ENCODE measurements at places on chromosomes 7 and 10.

DNA sequence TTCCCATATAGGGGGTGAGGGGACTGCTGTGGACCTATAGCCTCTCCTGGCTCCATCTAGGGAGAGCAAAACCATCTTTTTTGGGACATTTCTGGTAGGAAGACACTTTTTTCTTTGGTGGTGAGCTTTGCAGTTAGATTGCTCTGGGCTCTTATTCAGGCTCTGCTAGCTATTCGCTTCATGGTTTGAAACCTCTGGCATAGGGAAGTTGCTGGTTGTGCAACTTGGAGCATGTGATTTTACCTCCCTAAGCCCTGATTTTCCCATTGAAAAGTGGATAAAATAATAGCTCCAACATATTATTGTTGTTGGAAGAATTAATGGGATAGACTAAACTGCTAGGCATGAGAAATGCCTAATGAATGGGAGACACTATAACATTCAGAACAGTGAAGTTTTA, 69.6 kb downstream of the CYP26A1 start:
- no peak for DNase-seq

GRCh38 chr7:17930546-17930945, 9.7 kb downstream of the SNX13 start:
- no peak for DNase-seq

DNA sequence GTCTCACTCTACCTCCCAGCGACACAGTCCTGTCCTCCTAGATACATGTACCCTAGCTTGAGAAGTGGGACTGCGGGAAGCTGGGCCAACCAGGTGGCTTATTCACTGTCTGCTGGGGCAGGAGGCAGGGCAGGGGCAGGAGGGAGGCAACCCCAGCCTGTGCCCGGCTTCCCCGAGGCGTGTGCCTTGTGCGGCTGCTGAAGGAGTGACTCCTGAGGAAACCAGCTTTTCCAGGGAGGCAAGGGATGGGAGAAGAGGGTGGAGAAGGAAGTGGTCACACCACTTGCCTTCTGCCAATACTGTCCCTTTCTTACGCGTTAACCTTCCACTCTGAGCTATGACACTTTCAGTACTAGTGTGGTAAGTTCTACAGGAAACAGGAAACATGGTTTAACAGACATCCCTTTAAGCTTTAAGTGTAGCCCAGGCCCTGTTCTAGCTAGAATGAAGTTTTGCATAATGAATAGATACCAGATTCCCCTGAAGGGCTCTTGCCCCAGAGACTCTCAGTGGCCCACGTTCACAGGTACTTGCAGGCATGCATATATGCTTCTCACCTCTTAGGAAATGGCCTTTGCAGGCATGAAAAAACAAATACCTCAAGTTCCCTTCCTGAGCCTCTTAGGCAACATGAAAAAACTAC, 40.6 kb downstream of the SYPL1 start:
- DNase-seq, result peak; percentile 64

DNA sequence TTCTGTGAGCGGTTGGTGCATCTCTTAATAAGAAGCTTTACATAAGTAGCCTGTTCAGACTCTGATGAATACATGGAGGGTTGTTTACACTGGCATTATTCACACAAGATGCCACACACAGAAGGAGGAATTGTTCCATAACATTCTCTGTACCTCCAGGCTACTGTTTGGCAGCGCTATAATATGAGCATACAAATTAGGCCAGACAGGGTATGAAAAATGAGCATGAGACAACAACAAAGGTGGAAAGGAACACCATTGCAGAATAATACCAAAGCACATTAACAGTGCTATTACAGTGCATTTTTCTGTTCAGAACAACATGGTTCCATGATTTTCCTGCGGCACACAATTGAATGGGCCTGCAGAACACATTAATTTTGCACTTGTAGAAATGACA, 417.2 kb upstream of the C7orf33 start:
- no peak for DNase-seq

DNA sequence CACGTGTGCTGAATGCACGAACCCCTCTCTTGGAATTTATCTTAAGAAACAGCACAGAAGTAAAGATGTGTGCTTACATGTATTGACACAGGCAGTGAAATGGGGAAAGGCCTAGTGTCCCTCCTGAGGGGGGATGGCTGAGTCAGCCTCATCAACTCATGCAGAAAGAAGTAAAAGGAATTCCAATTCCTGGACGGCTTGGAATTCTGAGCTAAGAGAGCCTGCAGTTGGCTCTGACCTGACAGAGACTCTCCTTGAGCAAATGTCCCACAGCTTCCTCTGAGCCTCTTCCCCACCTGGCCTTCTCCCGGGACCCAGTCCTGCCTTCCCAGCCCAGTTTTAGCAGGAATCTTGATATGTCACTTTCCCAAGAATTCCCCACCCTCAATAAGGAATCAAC, 542.4 kb upstream of the ADARB2 start:
- peak; percentile 79 for DNase-seq
